ENCODE measurements at places on chromosomes 13 and 19.
A peak's percentile ranks its signal among the peaks of the same experiment; 100 is the strongest.

DNA sequence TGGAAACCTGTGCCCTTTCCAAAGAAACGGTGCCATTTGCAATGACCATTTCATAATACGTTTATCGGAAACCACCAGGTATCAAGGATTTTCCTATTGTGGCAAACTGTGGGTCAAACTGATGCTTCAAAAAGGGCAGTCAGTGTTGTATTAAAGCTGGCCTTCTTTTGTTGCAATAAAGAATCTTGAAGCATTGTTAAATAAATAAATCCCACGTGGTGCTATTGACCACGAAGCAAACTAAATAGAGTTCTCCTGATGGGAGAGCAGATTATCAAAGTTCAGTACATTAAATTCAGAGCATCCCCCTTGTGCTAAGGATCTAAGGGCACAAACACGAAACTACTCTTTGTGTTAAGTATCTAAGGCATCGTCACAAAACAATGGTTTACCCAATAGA is 545.9 kb upstream of the MIR17HG start:
- DNase-seq: no peak

DNA sequence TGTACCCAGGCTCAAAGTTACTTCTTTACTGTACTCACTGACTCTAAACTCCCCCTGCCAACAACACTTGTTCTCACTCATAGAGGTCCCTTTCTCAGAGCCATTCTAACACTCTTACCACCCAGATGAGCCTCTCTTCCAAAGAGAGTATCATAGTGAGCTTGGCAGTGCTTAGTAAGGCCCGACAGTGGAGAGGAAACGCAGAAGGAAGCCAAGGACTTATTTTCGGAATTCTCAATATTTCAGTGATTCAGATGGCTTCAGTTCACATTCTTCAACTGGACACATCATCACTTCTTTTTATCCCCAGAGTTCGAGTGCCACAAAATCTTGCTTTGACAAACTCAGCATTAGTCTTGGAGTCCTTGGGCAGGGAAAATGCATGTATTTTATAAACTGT is 285.9 kb downstream of the DNAJC15 start:
- no peak for DNase-seq

DNA sequence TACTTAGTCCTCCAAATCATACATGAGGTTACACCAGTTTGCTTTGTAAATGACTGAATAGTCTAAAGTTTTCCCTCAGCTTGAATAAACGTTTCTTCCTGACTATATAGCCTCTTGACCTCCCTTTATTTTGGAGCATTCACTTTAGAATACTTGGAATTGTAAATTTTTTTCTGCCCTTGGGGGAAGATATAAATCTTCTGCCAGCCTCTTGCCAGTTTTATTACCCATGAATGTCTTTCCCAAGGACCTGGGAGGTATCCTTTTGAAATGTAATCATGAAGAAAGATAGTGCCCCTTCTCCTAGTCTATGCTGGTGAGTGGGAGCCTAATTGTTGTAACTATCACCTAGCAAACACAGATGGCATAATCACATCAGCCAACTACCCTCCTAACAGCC is 2033.9 kb upstream of the PCDH20 start:
- no peak for DNase-seq

- no peak for DNase-seq
Observed at GRCh38 chr13:26500618-26501320, 56.7 kb upstream of the WASF3 start.

GRCh38 chr13:29499506-29500165 is 95.9 kb downstream of the SLC7A1 start:
- no peak for DNase-seq

GRCh38 chr19:8238251-8238650 is 29.1 kb downstream of the CERS4 start:
- no peak for DNase-seq

- no peak for DNase-seq
Observed at GRCh38 chr13:40259899-40260298, 406.5 kb downstream of the FOXO1 start.

DNA sequence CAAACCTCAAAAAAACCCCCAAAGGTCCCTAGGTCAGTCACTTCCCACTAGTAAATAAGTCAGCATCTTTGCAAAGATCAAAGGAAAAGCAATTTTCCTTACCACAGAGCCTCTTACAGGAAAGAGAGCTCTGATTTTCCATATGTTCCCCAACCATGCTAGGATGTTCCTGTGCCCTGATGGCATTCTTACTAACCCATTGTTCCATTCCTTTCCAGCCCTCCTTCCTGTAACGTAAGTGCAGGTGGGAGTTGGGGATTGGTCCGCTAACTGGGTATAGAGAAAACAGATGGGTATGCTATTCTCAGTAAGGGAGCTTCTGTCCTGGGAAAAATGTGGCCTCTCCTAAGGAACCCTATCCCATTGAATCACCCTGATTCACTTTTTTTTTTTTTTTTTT is 14.3 kb downstream of the DPRX start:
- no peak for DNase-seq

DNA sequence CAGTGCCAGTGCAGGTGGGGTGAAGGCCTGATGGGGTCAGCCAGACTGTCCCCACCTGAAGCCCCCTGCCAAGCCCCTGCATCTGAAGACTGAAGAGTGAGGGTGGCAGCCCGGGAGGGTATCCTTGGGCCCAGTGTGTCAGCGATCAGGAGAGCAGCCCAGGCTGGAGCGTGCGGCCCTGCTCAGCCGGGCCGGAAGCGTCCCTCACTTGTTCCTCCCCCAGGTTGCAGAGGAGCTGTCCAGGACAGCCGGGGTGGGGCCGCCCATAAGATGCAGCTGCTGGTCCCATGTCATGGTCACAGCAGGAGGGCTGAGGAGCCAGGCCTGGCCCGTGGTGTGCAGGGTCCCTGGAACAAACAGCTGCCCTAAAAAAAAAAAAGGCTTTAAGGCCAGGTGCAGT is 55.4 kb downstream of the KDM4B start:
- DNase-seq: no peak

- no peak for DNase-seq
Observed at GRCh38 chr19:56905631-56906150, 65.2 kb upstream of the PEG3 start.

- no peak for DNase-seq
Observed at GRCh38 chr19:52398081-52398441, 412 bp downstream of the ZNF528 start.

- DNase-seq: no peak
Observed at GRCh38 chr13:20044086-20044485, 85.6 kb downstream of the ZMYM2 start.

DNA sequence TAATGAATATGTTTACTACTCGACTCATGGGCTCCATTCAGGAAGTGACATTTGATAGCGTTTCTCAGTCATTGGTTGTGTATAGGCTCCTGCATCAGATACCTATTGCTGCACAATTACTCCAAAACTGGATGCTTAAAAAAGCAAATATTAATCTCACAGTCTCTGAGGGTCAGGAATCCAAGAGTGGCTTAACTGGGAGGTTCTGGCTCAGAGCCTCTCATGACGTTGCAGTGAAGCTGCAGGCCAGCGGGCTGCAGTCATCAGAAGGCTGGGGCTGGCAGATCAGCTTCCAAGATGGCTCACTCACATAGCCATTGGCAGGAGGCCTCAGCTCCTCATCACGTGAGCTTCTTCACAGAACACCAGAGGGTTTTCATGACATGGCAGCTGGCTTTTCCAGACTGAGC is 525.1 kb upstream of the NBEA start:
- DNase-seq: no peak

- DNase-seq: no peak
Observed at GRCh38 chr13:65336087-65336749, 1893.9 kb downstream of the PCDH9 start.

DNA sequence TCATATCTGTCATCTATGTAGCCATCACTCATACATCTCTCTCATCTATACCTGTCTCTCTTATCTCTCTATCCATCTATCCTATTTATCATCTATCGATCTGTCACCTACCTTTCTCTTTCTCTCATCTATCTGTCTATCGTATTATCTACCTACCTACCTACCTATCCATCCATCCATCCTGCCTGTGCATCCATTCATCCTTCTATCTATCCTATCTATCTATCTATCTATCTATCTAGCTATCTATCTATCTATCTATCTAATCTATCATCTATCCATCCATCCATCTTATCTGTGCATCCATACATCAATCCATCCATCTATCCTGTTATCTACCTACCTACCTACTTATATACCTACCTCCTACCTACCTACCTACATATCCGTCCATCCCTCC is 44.6 kb upstream of the CYP4F8 start:
- DNase-seq: no peak

- DNase-seq: no peak
Observed at GRCh38 chr19:15684828-15685227, 11.9 kb downstream of the CYP4F12 start.

GRCh38 chr13:99380921-99381645 is 73.9 kb upstream of the GPR183 start:
- DNase-seq: peak; percentile 44

DNA sequence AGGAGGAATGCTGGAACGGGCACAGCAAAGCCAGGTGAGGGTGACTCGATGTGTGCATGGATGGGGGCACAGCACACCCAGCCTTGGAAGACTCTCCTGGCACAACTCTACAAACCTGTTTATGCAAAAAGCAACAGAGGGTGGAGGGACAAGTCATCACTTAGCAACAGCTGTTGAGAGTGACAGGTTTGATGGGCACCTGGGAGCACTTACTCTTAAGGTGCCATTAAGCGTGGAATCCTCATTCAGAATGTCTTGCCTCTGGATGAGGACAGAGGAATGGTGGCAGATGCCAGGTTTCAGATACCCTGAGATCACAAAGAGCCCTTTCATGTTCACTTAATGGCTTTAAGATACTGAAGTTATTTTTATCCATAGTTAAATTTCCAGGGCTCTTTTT is 97.0 kb downstream of the DCT start:
- DNase-seq: no peak

GRCh38 chr13:60094385-60095088 is 69.2 kb downstream of the DIAPH3 start:
- DNase-seq: no peak

GRCh38 chr19:14412996-14413692 is 6.0 kb downstream of the DDX39A start:
- DNase-seq: no peak

DNA sequence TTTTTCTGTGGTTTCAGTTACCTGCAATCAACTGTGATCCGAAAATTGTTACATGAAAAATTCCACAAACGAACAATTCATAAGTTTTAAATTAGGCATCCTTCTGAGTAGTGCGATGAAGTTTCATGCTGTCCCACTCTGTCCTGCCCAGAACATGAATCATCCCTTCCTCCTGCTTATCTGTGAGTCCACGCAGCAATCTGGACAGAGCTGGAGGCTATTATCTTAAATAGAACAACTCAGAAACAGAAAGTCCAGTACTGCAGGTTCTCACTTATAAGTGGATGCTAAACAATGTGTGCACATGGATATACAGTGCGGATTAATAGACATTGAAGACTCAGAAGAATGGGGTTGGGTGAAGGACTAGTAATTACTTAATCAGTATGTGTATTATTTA is 583.7 kb upstream of the SPRY2 start:
- DNase-seq: no peak

GRCh38 chr19:45439190-45439568 is 15.5 kb upstream of the ERCC1 start:
- no peak for DNase-seq

DNA sequence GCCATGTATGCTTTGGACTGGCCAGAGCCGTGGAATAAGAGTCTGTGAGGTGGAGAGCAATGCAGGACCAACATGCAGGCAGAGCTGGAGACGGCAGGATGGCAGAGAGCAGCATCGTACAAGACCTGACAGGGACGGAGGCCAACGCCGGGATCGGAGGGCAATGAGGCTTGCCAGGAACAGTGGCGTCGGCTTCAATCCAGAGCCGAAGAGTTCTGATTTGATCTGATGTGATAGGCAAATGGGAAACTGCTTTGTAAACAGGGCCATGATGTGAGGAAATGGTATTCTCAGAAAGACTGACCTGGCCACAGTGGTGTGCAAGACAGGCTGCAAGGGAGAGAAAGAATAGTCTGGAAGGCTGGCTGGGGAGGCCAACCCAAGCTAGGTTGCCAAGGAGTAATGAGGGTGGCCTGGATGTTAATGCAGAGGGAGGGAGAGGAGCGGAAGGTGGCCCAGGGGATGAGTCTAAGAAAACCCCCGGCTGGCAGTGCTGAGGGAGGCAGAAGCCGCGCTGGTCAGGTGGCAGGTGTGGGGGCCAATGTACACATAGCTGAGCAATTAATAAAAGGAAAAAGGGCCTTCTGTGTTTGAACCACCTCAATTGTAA is 26.7 kb downstream of the RCBTB2 start:
- no peak for DNase-seq

GRCh38 chr19:13334801-13335481 is 171.3 kb downstream of the CACNA1A start:
- no peak for DNase-seq

DNA sequence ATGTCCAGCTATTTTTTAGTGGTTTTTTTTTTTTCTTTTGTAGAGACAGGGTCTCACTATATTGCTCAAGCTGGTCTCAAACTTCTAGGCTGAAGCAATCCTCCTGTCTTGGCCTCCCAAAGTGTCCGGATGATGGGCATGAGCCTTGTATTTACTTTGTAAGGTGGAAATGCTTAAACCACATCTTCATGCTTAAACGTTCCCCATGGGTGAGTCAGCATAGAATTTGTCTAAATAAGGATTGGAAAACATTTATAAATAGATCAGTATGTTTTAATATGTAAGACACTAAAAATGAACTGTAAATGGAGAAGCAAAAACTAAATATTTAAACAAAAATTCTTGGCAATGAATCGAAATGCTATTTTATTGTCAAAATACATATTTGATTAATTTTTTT is 698.0 kb downstream of the PCDH9 start:
- DNase-seq: no peak

DNA sequence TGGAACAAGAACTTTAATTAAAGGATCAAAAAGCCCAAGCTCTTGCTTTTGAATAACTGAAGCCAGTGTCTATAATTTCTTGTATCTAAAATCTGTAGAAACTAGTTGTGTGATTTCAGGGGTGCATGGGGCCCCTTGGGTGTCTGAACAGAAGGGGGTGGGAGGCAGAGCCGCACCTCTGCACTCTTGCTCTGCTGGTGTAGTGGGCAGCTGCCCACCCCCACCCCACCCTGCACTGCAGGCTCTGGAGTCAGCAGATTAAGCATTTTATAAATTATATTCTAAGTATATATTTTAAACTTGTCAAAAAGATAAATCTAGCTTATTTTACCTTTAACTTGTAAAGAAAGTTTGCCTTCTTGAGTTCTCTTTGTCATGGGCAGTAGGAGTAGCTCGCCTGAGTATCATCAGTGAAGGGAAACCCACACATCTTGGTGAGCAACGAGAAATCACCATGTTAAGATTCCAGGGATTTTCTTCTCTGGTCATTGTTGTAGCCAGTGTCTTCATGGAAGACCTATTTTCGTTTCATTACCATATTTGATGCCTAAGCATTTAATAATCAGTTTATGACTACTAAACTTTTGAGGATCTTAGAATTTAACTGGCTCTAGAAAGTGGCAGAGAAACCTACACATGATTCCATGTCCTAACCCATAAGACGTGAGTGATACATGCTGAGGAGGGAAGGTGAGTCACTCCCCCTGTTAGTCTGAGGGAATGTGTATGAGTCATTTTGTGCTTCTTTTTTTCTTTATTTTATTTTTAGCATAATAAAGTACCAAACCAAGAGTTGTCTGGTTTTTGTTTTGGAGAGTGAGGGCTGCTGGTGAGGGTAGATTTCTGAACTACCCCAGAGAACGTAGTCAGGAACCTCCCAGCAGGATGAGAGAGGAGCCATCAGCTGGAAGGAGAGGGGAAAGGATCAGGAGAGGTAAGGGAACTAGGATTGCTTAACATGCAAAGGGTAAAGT is 7.7 kb downstream of the UBE2L5 start:
- DNase-seq: no peak
